Activated T-cell treated with anti-CD3 and anti-CD28 coated beads, Interleukin-2, amount 50 U/mL, for 1 hour (primary cell): ENCODE measurements at places on chromosomes 3 and 15.

- no peak for DNase-seq
Measured at GRCh38 chr15:62942428-62942827, 100.1 kb upstream of the TPM1 start.

- no peak for DNase-seq
Measured at GRCh38 chr15:39444735-39445470, 136.0 kb upstream of the THBS1 start.

GRCh38 chr3:39637807-39638206 lies 170.3 kb downstream of the MOBP start:
- no peak for DNase-seq

- no peak for DNase-seq
Measured at GRCh38 chr3:138696666-138697370, 88.2 kb downstream of the FAIM start.

- DNase-seq = no peak
Measured at GRCh38 chr3:76438971-76439370, 600.9 kb upstream of the ROBO2 start.

GRCh38 chr15:70088455-70088854 lies 9.3 kb downstream of the TLE3 start:
- no peak for DNase-seq

- DNase-seq = no peak
Measured at GRCh38 chr3:188067932-188068331, 86.0 kb upstream of the LPP start.

GRCh38 chr3:37183375-37183831 lies 9.0 kb upstream of the LRRFIP2 start:
- no peak for DNase-seq

DNA sequence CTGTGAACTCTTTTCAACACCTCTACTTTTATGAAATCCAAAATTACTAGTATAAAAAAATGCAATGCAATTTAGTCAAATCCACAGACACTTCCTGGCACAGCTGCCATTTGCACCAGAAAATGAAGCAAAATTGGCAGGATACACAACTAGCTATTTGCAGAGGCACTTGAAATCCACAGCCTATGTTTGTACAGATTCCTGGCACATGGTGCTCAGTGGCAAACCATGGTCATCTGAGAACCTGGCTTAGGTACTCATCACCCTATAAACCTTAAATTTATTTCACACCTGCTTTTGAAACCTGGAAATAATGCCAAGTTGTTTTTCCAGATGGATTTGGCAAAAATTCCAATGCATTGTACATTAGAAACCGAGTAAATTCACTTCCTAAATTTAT lies 20.2 kb upstream of the PPM1L start:
- DNase-seq = no peak

DNA sequence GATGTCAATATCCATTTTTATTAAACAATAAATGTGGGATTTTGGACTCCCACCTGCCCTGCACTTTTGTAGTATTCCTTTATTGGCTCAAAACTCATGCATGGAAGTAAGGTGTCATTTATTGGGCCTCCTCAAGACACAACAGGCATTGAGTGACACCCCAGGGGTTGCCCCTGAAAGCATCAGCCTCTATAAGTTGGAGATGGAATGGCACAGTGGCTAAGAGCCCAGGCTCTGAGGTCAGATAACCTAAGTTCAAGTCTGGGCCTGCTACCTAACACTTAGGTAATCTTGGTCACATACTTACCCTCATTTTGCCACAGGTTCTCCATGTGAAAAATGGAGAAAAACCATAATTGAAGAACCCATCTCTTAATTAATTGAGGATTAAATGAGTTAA lies 4.6 kb downstream of the CAPN3 start:
- DNase-seq = no peak

DNA sequence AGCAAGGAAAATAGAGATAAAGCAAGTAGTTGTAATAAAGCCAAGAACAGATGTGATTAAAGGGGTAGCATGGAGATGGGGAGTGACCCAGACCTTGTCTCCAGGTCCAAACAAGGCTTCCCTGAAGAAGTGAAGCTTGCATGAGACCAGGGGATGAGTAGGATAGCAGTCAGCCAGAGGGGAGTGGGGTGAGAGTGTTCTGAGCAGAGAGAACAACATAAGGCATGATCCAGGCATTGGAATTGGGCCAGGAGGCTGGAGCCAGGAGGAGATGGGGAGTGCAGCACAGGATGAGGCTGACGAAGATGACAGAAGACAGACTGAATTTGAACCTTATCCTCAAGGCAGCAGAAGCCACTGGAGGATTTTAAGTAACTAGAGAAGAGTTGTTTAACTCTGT lies 7.2 kb downstream of the TMOD2 start:
- no peak for DNase-seq

DNA sequence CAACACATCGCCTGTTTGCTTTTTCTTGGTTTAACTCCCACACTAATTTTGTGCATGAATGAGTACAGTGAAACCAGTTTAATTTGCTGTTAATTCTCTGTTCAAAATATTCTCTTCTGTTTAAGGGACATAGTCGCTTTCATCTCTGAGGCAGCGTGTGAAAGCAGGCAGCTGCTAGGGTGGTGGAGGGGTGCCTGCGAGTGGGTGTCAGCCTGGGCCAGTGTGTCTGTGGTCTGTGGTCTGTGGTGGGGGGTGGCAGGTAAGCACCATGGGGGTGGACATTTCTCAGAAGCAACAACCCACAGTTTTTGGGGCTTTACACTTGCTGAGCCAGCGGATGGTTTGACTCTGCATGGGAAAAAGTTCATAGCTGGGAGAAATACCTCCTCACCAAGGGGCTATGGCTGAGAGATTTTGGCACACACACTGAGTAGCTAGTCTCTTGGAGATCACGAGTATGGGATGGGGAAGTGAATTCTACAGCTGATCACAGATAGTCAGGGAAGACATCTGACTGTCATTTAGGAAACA lies 109.2 kb downstream of the EPHB1 start:
- no peak for DNase-seq

DNA sequence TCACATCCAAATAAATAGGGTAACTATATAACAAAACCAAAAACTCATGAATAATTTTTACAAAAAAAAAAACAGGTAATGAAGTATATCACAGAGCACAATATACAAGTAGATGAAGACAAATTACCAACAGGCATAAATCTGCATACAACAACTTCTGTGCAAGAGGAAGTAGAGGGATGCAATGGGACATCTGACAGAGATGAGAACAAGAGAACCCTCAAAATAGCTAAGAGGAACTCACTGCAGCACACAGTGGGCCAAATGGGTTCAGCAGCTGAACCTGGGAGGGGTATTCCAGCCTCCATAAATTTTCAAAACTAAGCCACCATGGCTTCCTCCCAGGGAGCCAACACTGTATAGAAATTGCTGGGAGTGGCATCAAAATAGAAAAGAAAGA lies 9.6 kb upstream of the BTLA start:
- no peak for DNase-seq

- DNase-seq = no peak
Measured at GRCh38 chr3:124451630-124452317, 278.5 kb upstream of the UMPS start.

- DNase-seq = no peak
Measured at GRCh38 chr3:10932596-10932995, 60.0 kb upstream of the SLC6A1 start.

DNA sequence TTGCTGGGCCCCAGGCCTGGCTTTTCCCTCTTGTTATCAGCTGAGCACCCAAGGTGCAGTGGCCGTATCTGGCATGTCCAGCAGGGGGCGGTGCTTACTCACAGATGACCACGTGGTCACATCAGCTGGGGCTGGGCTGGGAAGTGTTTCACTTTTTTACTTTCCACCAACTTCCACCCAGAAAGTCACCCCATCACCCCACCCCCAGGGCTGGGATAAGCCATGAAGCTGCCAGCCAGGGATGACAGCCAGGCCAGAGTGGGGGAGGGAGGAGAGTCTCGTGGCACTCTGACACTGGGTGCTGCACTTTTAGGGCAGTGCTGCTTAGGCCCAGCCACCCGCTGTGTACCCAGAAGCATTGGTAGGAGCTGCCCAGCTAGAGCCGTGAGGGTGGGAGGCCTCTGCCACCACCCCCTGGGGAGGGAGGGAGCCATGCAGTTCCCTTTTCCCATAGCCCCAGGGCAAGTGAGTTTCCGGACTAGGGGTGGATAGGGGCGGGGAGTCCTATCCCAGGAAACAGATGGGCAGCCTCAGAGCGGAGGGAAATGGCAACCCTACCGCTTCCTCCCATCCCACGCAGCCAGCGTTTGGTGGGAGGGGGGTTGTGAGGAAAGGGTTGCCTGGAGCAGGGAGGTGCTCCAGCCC lies 6.1 kb downstream of the PPCDC start:
- DNase-seq = peak; percentile 88

GRCh38 chr15:72168131-72168807 lies 29.3 kb downstream of the GRAMD2A start:
- DNase-seq = no peak

DNA sequence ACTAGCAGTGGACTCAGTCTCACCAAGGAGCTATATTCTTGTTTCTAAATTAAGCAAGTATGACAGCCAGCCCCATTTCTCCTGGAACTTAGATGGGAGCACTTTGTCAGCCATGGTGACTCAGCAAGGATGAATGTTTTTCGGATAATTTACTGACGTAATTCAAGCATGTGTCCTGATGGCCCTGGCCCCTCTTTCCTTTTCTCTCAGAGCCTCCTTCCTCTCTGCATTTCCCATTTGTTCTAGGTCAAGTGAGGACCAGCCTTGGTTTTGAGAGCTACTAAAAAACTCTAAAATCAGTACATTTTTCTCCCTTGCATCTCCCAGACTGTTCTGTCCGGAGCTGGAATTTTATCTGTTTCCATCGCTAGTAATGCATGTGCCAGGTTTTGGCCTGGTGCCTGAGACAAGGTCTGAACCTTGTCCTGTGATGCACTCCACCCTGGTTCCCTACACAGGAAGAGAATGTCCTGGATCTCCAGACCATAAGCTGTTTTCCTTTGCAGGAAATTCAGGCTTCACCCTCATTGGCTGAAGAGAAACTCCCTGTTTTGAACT lies 256.6 kb upstream of the ROPN1 start:
- no peak for DNase-seq

- DNase-seq = no peak
Measured at GRCh38 chr15:76588811-76589747, 252.5 kb downstream of the ISL2 start.

GRCh38 chr3:29486096-29486495 lies 205.2 kb downstream of the RBMS3 start:
- no peak for DNase-seq

- no peak for DNase-seq
Measured at GRCh38 chr3:11631820-11632219, 11.9 kb downstream of the VGLL4 start.

DNA sequence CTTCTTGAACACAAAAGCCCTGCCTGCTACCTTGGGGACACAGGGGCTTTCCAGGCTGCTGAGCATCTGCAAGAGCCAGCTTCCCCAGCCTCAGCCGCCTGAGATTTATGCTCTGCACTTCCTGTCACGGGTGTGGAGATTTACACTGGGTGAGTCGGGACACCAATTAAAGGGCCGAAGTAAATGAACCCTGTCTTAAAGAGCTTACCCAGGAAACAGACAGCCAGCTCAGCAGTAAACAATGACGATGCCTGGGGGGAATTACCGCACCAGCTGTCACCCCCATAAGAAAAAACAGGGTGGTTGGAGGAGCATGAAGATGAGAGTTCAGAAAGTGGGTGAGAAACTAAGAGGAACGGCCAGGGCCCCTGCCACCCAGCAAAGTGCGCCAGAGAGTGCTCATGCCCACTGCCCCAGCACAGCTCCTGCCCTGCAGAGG lies 37.5 kb upstream of the IQSEC1 start:
- DNase-seq = peak; percentile 28

DNA sequence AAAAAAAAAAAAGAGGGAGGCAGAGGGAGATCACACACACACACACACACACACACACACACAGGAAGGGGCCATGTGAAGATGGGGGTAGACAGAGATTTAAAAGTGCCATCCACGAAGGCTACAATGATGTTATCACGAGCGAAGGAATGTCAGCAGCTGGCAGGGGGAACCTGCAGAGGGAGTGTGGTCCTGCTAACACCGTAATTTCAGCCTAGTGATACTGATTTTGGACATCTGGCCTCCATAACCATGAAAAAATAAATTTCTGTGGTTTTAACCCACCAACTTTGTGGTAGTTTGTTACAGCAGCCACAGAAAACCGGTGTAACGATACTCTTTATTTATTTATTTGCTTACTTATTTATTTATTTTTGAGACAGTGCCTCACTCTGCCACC lies 76.0 kb downstream of the TMCO5A start:
- no peak for DNase-seq

DNA sequence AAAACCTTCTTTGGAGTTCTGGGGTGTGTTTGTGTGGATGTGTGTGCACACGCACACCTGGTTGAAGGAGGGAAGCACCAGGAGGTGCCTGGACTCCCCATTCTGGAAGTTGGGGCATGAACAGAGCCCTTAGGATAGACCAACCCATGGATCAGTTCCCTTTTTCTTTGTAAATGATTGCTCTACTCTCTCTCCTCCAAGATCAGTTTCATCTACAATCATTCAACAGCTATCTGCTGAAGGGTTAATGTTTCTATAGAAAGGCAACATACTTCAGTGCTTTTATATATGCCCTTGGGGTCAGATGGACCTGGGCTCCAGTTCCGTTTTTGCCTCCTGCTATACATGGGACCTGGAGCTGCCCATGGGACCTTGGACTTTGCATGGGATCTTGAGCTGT lies 352.1 kb upstream of the CFAP20DC start:
- DNase-seq = no peak

- DNase-seq = no peak
Measured at GRCh38 chr3:134647902-134648760, 2.7 kb downstream of the KY start.

DNA sequence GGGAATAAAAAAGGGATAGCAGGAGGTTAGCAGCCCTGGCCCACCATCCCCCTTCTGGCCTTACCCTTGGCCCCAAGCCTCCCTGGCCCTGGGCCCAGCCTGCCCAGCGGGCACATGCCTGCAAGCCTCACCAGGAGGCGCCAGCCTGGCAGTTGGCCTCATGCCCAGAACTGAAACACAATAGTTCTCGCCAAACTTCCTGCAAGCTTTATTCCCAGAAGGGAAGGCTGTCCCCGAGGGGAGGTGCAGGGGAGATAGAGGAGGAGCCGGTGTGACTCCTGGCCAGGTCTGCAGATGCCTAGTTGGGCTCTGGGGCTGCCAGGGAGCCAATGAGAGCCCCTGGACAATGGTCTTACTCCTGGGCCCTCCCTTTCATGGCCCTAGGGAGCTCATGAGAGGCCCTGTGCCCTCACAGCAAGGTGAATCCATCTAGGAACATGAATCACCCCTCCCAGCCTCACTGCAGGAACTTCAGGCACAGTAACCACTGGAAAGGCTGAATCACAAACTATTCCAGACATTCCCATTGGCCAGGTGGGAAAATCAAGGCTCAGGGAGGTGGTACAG lies 4.0 kb downstream of the CCDC33 start:
- DNase-seq = no peak

DNA sequence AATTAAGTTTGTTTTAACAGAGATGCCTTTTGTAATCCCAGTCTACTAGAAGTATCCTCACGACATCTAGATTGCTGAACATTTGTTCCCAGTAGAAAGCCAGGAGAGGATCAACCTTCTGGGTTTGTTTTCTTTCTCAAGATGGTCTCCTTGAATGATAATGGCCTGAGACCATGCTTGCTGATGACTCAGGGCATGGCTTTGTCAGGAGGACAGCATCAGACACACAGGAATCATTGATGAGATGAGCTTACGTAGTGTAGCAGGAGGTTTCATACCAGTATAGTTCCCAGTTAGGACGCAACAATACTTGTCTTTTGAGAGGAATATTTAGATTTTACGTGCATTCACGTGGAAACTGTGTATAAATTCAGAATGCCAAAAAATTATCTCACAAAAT lies 38.6 kb downstream of the ATP1B3 start:
- DNase-seq = no peak
